ENCODE measurements at places on chromosomes 5 and 9. TPM values are rescaled to one million over a fixed set of nuclear protein-coding genes. Genes with fewer than 3 reads are reported as not detected.

The NR2F1 gene
- 1.2 TPM for total RNA-seq

The CDC25C gene
- total RNA-seq: not detected

The DCAF12 gene
- total RNA-seq: 27.1 TPM

The DEPDC1B gene
- not detected for total RNA-seq

The PLAC8L1 gene
- total RNA-seq: 0.64 TPM

The ENTREP1 gene
- total RNA-seq: 28.3 TPM

The CDHR2 gene
- 0.13 TPM for total RNA-seq

The HIGD2A gene
- total RNA-seq: 212 TPM

The LCN6 gene
- 0.44 TPM for total RNA-seq

The PDE8B gene
- 0.94 TPM for total RNA-seq

The LCN1 gene
- not detected for total RNA-seq

The TMEM252 gene
- total RNA-seq: not detected

The OMD gene
- 0.97 TPM for total RNA-seq

The IL9 gene
- total RNA-seq: not detected

The FBP2 gene
- total RNA-seq: 55.8 TPM

The TGFBI gene
- 24.4 TPM for total RNA-seq

The NMRK1 gene
- 23.3 TPM for total RNA-seq

The CSNK1A1 gene
- total RNA-seq: 394 TPM
